Esophagus squamous epithelium (tissue), 5 donors: ENCODE measurements at places on chromosomes 3 and 15.

DNA sequence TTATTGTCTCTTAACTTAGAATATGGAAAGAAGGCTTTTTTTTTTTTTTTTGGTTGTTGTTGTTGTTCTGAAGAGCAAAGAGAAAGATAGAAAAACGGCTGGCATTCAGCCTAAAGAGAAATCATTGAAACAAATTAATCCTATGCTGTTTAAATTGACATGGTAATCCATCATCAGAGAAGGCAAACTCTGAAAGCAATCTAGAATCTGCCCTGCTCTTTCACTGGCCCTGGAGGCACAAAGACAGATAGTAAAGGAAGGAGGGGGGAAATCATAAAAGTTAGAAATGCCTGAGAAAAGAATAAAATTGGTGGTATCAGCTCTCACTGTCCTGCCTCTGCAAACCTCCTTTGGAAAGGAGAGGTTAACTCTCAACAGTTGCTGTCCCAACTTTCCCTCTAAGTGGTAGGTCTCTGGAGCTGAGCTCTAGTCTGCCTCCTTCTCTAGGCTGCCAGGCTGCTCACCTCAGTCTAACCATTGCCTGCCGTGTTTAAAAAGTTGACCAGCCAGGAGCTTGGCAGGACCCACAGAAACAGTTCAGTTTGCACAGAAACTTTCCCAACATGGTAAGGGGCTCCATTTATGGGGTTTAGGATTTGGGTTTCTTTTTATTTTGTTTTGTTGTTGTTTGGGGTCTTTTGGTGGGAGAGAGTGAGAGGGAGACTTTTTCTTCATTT is 13.4 kb upstream of the NR2F2 start:
- no peak for DNase-seq

- DNase-seq, result no peak
These were observed 692 bp downstream of the STT3B start for GRCh38 chr3:31533169-31534064.

GRCh38 chr3:190119461-190120268 is 1.0 kb downstream of the P3H2 start:
- DNase-seq, result no peak

GRCh38 chr15:79561982-79562381 is 129.8 kb downstream of the MINAR1 start:
- no peak for DNase-seq

DNA sequence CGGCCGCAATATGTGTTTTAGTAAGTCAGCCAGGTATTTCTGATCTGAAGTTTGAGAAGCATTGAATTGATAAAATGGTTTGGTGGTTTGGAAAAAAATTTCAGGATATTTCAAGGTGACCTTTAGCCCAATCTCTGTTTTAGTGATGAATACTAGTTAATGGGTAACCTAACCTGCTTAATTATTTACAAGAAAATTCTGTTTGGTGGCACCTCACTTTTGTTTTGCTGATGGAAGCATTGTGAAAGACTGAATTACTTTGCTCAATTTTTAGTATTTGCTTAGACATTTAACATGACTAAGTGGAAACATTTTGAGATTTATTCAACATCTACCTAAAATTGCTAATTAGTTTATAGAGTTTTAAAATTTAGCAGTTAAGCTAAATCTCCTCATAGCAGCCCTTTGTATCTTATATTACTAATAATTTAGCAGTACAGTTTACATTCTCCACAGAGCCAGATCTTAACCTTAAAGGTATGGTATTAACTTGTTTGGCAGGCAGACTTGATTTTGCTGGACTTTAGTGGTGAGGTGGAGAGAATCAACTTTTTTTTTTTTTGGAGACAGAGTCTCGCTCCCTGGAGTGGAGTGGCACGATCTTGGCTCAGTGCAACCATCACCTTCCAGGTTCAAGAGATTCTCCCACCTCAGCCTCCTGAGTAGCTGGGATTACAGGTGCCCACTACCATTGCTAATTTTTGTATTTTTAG is 35.4 kb downstream of the GRAMD1C start:
- DNase-seq, result no peak

GRCh38 chr3:143265501-143266070 is 146.0 kb downstream of the CHST2 start:
- DNase-seq, result no peak

DNA sequence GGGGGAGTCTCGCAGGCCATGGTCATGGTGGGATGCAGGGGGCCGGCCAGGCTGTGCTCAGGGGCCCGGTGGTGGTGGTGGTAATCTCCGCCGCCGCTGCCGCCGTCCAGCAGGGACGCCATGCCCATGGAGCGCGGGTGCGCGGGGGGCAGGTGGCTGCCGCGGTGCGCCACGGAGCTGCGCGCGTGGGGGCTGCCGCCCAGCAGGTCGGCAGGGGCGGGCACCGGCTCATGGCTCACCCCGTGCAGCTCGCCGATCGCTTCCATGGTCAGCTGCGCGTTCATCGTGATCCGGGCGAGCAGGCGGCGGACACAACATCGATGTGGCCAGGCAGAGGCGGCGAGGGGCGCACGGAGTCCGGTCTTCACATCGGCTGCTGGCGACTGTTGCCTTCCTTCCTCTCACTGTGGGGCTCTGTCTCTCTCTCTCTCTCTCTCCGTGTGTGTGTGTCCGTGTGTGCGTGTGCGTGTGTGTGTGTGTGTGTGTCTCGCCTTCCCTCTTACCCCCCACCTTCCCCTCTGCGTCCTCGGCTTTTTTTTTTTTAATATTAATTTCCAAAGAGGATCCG is 451 bp downstream of the ONECUT1 start:
- no peak for DNase-seq

GRCh38 chr3:632571-633170 is 436.1 kb downstream of the CHL1 start:
- DNase-seq, result no peak
